ENCODE measurements at places on chromosomes 4 and X.
A peak's percentile ranks its signal among the peaks of the same experiment; 100 is the strongest.

- DNase-seq = peak; percentile 50
Observed at GRCh38 chrX:40140706-40141499, 43.1 kb upstream of the BCOR start.

GRCh38 chr4:37639551-37640285 is 46.5 kb downstream of the RELL1 start:
- no peak for DNase-seq

DNA sequence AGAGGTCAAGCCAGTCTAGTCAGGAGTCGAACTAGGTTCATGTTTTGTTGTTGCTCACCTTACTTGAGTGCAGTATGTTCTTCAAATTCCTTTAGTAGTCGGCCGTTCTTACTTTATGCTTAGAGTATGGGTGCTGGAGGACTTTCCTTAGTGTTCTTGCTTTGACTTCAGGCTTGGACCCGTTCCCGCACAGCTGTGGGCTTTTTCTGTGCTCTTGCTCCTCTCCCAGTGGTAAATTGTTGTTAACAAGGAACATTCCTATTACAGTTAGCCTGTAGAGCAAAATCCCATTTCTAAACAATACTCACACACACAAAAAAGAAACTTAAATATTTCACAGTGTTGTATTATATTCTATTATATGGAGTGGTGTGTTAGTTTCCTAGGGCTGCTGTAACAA is 113.5 kb downstream of the RAP1GDS1 start:
- peak; percentile 73 for DNase-seq

DNA sequence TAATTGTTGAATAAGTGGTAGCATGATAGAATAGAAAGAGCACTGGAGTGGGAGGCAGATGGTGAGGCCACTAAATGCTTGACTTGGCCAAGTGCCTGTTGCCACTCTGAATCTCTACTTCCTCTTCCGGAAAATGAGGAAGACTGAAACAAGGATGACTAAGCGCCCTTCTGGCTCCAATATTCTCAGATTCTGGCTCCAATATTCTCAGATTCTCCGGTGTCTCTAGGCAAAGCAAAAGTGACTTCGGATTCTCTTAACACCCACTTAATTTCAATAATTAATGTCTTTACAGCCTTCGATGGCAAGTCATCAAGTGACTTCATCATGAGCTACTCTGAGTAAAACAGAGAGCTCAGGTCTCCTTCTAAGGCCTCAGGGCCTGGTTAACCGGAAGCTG is 402.2 kb upstream of the FGF13 start:
- DNase-seq = no peak

- DNase-seq = no peak
Observed at GRCh38 chrX:74023203-74023602, 280.8 kb upstream of the ZCCHC13 start.

DNA sequence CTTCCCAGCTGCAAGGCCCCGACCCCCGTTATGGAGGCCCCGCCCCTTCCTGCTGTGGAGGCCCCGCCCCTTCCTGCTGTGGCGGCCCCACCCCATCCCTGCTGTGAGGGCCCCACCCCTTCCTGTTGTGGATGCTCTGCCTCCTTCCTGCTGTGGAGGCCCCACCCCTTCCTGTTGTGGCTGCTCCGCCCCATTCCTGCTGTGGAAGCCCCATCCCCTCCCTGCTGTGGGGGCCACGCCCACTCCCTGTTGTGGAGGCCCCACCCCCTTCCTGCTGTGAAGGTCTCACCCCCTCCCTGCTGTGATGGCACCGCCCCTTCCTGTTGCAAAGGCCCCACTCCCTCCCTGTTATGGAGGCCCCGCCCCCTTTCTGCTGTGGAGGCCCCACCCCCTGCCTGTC is 104.9 kb upstream of the PSAPL1 start:
- no peak for DNase-seq

- no peak for DNase-seq
Observed at GRCh38 chr4:145554691-145555090, 64.5 kb upstream of the MMAA start.

DNA sequence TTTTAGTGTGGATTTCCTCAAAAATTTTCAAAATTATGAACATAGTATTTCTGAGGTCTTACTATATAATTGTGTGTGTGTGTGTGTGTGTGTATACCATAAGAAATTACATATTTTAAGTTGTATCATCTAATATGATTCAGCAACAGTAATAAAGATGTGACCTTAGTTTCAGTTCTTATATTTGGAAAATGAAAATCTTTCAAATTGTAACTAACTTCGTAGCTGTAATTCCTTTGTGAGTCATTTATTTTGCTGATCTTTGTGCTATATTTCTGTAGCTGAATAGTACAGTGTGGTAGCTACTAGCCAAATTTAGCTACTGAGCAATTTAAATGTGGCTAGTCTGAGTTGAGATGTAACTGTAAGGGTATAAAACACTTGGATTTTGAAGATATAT is 116.4 kb downstream of the RAP1GDS1 start:
- no peak for DNase-seq

DNA sequence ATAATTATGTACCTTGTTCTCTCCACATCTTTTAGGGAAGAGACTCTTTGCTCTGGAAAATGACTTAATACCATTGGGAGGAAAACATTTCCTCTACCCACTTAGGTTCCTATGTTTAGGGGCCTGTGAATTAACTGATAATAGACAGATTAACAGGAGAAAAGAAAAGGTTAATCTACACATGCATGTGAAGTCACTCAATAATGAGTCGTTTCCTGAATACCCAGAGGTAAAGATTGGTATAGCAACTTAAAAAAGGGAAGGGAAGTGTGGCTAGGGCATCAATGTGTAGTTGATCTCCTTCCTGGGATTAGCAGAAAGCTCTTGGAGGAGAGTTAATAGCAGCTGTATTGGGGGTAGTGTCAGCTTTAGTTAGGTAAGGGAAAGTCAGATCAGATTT is 419.5 kb upstream of the ATOH1 start:
- DNase-seq = no peak

- DNase-seq = no peak
Observed at GRCh38 chrX:55127692-55128091, 38.9 kb downstream of the PAGE2 start.

- no peak for DNase-seq
Observed at GRCh38 chr4:7558436-7558835, 123.7 kb upstream of the PSAPL1 start.

DNA sequence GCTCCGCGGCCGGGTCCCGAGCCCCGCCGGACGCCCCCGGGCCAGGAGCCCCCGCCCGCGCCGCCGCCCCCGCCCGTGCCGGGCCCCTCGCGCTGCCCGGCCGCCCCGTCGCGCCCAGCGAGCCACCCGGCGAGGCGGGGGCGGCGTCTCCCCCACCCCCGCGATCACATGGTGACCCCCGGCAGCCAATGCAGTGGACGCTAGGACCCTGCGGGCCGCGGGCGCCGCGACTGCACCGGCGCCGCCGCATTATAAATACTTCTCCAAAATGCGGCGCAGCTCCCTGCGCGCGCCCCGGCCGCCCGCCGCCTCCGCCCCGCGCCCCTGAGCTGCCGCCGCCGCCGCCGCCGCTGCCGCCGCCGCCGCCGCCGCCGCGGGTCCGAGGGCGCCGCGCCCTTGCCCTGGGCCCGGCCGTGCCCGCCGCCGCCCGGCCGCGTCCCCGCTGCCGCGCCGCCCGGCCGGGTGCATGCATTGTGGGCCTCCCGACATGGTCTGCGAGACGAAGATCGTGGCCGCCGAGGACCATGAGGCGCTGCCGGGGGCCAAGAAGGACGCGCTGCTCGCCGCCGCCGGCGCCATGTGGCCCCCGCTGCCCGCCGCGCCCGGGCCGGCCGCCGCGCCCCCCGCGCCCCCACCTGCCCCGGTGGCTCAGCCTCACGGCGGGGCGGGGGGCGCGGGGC is at the start of gene NAT8L:
Gene NAT8L, plus strand, starts transcription at position 282 of the 680 bp plus-strand sequence. Its CDS starts 185 bp downstream, at position 467.
- peak; percentile 34 for DNase-seq

Data from right hindlimb (tissue), 1 donor.